ENCODE measurements at places on chromosomes 5 and 9. TPM values are rescaled to one million over a fixed set of nuclear protein-coding genes. Genes with fewer than 3 reads are reported as not detected.

Gene OTP
- not detected for total RNA-seq

DNA sequence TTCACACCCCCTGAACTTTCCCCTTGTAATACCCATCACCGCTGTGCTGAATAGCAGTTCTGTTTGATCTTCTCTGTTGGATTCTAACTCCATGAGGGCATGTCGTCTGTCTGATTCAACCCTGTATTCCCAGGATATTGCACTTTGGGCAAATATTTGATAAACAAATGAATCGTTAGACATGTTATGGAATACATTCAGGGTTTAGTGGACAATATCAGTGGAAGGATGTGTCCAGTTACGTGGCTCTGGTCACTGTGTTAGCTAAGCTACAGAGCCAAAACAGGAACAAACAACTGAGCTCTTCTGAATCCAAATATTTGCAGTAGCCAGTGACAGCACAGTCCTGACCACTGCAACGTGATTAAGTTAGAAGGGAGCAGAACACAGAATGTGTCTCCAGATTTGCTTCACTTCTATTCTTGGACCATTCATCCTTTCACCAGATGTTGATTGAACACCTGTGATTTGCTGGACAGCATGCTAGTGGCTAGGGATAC, 13.2 kb downstream of the ANGPTL2 start:
- peaks cover 29% of the 10 kb centered on the region for H3K4me1 ChIP-seq
- H3K27ac ChIP-seq: no peak overlapping the region
- DNase-seq: no peak

- no peak for DNase-seq
- no peak overlapping the region for H3K4me3 ChIP-seq
- H3K4me1 ChIP-seq: no peaks in the 10 kb centered on the region
- H3K36me3 ChIP-seq: no peaks in the 10 kb centered on the region
- H3K27me3 ChIP-seq: no peaks in the 10 kb centered on the region
Measured at GRCh38 chr9:86434039-86434726, 80.0 kb upstream of the TUT7 start.

Gene SNX30
- 15.2 TPM for total RNA-seq

DNA sequence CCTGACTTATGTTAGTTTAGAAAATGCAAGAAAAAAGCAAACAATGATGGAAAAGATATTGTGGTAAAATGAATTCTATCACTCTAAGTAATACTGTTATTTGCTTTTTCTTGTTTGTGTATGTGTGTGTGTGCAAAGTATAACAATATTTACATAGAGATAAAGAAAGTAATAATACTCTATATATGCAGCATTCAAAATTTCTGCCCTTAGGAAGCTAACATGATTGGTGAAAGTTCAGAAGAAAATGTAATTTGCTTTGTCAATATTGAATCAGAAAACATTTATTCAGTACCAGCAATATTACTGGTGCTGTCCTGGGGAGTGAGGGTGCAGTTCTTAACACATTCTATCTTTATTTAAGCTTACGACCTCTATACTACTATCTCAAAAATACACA, 12.9 kb upstream of the PRDM9 start:
- H3K4me1 ChIP-seq: no peaks in the 10 kb centered on the region
- H3K36me3 ChIP-seq: no peaks in the 10 kb centered on the region
- no peak for DNase-seq
- H3K27me3 ChIP-seq: no peaks in the 10 kb centered on the region
- no peak overlapping the region for H3K4me3 ChIP-seq

Gene CNTLN
- 12.2 TPM for total RNA-seq

Gene ACTL7B
- total RNA-seq: not detected
